ENCODE measurements at places on chromosomes 6 and 20. TPM values are rescaled to one million over a fixed set of nuclear protein-coding genes. Genes with fewer than 3 reads are reported as not detected.

Gene NSFL1C
- total RNA-seq: 110 TPM

Gene CENPQ
- total RNA-seq: 7.1 TPM

Gene SRMS
- total RNA-seq: 0.25 TPM

Gene FAM209B
- total RNA-seq: 0.33 TPM

Gene LGSN
- 2.4 TPM for total RNA-seq

Gene TTK
- total RNA-seq: 16.4 TPM

Gene PNLDC1
- total RNA-seq: 0.05 TPM

Gene HCRTR2
- not detected for total RNA-seq

Gene MTFR2
- 12.0 TPM for total RNA-seq

Gene GGTLC1
- not detected for total RNA-seq
